Stimulated activated CD8-positive, alpha-beta memory T cell treated with anti-CD3 and anti-CD28 coated beads, Interleukin-4, amount 100 ng/mL, for 1 hour (primary cell): ENCODE measurements at places on chromosomes 1 and 21.

- DNase-seq: no peak
These were observed 17.4 kb upstream of the CD1D start for GRCh38 chr1:158163000-158163947.

- no peak for DNase-seq
These were observed 67.0 kb upstream of the EDEM3 start for GRCh38 chr1:184821658-184822057.

- DNase-seq: no peak
These were observed 28.7 kb downstream of the ABCA4 start for GRCh38 chr1:94092210-94092613.

GRCh38 chr1:219555806-219556205, 57.1 kb downstream of the ZC3H11B start:
- no peak for DNase-seq

DNA sequence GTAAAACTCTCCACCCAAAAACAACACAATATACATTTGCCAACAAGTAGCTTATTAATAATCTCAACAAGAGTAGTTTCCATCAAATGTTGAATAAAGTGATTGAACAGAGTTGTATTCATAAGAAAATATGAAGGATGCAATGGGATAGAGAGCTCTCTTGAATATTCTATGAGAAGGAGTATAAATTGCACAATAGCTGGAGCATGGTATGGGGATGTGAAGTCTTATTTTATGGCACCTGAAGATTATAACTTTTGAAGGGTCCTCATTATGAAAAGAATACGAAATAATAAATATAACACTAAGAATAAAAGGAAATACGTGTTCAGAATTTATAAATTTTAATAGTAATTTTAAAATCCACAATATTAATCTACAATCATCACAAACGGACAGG, 1415.1 kb downstream of the KCNT2 start:
- DNase-seq: no peak

DNA sequence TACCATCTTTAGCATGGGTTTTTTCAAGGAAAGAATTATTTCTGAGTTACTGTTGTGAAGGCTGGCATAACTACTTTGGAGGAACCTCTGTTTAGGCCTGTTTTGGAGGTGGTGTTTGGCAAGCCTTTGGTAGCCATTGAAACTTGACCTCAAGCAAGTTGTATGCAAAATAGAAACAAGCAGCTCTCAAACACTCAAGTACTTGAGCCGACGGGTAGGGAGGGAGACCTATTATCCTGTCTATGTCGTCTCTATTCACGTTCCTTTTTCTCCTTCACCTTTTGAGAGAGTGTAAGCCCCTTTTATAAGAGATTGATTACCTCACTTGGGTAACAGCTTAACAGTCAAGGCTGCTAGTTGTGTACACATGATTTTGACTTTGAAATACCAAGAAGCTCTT, 878.3 kb upstream of the CXADR start:
- no peak for DNase-seq

DNA sequence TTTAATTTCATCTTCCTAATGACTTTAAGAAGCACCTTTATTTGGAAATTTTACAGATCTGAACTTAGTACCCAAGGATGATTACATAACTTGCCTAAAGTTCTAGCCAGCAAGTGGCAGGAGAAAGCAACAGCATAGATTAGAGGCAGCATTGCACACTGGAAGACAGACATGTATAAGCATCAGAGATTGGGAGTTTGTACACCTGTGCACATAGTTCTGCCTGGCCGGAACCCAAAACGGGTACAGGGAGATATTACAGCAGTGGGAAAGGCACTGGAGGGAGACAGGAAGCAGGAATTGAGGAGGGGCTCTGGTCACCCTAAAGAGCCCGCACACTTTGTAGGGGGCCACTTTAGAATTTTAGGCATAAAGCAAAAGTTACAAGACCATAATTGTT, 19.3 kb downstream of the GBP6 start:
- DNase-seq: no peak
